ENCODE measurements at places on chromosomes 6 and 20.

- no peak for DNase-seq
Measured at GRCh38 chr6:34718976-34719375, 22.4 kb upstream of the ILRUN start.

GRCh38 chr6:10662742-10663141 is 31.7 kb downstream of the C6orf52 start:
- DNase-seq = no peak

- no peak for DNase-seq
Measured at GRCh38 chr20:64228751-64229506, 26.6 kb upstream of the PCMTD2 start.

DNA sequence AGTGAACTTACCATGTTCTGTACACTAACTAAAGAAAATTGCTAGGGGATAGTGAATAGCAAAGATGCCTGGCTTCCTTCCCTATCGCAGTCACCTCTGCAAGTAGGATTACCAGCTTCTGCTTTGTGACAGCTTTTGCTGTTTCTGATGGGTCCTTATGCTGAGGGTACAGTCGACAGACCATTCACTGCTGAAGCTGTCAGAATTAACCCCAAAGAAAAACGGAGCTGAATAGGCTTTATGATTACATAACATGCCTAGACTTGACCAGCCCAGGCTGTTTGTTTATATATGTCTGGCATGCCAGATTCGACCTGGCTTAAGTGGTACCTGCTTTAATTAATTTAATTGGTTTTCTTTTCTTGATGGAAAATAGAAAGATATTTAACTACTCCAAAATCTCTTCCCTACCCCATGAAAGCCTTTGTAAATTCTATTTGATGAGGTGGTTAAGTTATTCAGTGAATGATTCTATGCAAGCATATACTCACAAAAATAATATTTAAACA is 21.7 kb upstream of the PRELID3B start:
- no peak for DNase-seq

- DNase-seq = no peak
Measured at GRCh38 chr6:18268066-18268465, 3.7 kb upstream of the DEK start.

GRCh38 chr20:38809942-38810341 is 4.4 kb downstream of the PPP1R16B start:
- no peak for DNase-seq

- DNase-seq = no peak
Measured at GRCh38 chr6:90387383-90387775, 90.7 kb upstream of the BACH2 start.

DNA sequence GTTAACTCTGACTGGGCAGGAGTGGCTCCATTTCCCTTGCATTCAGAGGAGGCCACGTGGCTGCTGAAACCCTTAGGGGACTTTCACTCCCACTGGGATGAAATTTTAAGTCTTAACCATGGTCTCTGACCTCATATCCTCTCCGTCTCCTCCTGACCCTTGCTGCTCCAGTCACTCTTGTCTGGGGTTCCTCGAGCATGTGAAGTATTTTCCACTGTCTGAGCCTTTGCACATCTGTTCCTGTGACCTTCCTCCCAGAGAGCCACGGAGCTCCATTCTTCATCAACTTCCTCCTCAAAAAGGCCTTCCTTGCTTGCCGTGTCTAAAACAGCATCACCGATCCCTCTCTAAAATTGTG is 153.0 kb upstream of the UST start:
- DNase-seq = no peak

- DNase-seq = peak; percentile 69
Measured at GRCh38 chr6:34810936-34811632, 19.2 kb downstream of the BLTP3A start.

DNA sequence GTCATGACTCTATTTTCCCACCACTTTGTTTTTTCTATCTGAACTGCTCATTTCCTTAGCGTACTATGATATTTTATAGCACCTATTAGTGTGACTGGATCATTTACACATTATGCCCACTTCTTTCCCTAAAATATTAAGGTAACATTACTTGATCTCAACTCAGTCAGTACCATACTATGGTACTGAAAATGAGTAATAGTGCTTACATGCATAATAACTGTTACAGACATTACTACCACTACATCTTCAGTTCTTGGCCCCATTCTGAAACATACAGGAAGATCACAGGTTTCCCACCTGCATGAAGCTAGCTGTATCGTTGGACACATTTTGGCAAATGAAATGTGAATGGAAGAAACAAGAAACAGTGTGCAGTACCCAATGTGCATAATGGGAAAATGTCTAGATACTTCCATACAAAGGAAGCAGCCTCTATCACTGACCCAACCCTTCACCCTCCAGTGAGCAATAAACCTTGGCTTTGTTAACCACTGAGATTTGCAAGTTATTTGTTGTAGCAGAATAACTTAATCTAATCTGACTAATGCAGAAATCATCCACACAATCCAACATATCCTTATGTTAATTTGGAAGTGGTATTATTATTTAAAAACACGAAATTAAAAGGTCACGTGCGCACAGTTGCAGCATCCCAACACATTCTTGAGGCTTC is 108.6 kb upstream of the DOK5 start:
- no peak for DNase-seq

DNA sequence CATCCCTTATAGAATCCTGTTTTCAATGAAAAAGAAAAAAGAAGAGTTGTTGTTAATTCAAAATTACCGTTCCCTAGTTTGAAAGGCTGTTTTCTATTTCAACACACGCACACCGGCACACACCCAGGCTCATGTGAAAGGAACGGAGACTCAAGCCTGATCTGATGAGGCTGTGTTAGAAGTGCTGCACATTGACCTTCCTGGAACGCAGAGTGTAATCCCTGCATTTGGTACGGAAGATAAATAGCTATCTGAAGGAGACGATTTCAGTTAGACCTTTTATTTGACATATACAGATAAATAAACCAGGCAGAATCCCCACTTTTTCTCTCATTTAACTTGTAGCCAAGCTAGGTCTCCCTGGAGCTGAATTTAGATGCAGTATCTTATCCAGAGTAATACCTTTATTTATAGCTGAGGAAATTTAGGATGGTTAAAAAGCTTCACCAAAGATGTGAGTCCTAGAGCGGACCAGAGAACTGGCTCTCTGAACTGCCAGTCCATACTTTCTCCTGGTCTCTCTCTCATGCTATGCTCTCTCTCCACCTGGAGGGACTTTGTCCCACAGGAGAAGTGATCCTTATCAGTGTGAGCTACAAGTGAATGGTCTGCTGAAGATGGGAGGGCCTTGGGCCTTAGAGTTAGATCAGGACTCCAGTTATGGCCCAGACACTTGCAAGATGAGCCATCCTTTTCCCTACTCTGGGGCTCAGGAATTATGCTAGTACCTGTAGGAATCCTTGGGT is 30.6 kb downstream of the MAP3K4 start:
- no peak for DNase-seq

DNA sequence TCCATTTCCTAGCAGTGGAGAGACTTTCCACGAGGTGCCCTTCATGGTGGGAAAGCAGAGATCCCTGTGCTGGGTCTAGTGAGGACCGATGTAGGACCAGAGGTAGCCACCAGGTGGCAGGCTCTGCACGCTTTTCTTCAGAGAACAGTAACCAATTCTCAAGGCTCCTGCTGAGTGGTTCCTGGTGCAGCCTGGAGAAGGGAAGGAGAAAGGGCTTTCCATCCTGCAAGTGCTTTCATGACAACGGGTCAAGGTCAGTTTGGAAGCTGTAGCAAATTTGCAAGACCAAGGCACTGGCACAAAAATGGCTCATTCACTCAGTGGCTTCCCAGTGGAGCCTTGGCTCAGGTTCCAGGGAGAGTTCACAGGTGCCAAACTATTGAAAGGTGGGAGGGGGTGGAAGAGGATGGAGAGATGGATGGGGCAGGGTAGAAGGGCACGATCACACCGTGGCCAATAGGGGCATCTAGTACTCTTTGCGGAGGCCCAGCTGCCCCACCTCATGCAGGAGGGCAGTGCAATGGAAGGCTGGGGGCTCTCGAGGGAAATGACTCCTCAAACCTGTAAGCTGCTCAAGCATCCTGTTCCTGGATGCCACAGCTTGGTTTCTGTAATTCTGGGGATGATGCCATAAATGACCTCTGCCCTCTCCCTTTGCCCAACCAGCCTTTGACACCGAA is 25.5 kb upstream of the KCNK16 start:
- DNase-seq = peak; percentile 77

- peak; percentile 88 for DNase-seq
Measured at GRCh38 chr6:18823782-18824386, 436.7 kb downstream of the RNF144B start.

GRCh38 chr6:26514984-26515383 is 14.9 kb downstream of the BTN1A1 start:
- no peak for DNase-seq

GRCh38 chr6:38982470-38982869 is 66.1 kb upstream of the GLP1R start:
- no peak for DNase-seq

DNA sequence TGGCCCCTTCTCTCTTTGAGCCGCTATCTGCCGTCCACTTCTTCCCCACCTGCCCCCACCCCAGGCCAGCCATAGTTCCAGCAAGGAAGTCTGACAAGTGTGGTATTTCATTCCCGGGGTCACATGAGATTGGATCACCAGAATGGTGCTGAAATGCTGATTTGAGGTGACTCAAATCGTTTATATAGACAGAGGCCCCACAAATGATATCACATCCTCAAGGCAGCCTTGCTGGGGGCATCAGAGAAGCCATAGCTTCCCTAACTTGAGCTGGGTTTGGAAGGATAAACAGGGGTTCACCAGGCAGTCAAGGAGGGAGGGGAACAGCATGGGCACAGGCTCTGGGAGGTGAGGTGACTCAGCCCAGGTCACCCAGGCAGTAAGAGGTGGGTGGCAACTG is 9.9 kb downstream of the SDCBP2 start:
- DNase-seq = no peak

DNA sequence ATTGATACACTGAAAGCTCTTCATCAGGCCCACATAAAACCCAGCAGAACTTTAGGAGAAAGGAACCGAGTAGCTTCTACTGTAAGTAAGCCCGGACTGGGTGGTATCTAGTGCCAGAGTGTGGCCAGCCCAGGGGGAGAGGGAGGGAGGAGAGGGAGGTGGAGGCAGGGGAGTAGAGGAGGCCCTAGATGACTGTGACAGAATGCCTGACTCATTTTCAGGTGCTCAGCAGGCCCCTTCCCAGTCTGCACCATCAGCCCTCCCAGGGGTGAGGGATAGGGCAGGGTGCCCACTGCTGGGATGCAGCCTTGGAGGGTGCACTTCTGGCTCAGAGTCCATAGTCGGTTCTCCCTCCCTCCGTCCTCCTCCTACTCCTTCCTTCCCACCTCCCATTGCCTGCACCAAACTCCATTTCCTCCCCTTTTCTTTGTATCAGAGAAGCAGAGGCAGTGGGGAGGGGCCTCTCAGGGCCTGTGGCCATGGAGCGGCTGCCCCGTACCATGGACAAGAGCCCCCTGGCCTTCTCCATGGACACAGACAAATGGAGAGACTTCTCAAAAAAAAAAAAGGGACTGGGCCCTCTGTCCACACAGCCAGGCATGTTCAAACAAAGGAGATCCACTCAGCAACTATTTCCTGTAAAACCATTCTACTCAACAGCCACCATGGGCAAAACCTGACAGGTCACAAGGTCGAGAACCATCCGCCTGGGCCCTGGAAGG is 184.9 kb upstream of the SNX9 start:
- no peak for DNase-seq

DNA sequence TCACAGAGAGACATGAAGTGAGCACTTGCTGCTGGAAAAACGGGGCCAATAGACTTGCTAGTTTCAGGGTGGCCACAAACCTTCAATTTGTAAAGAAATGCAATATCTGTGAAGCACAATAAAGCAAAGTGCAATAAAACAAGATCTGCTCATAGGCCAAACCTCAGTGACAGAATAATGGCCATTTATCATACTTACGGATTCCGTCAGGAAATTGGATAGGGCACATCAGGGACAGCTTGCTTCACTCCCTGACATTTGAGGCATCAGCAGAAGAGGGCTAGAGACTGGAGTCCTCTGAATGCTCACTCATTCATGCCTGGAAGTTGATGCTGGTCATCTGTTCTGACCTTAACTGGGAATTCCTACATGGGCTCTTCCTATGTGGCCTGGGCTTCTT is 165.5 kb upstream of the OPRM1 start:
- DNase-seq = no peak

GRCh38 chr6:30361661-30362060 is 16.7 kb downstream of the RPP21 start:
- DNase-seq = no peak

- DNase-seq = peak; percentile 86
Measured at GRCh38 chr6:47288267-47289090, 21.2 kb downstream of the TNFRSF21 start.

- DNase-seq = no peak
Measured at GRCh38 chr6:142476452-142476851, 174.6 kb downstream of the ADGRG6 start.

DNA sequence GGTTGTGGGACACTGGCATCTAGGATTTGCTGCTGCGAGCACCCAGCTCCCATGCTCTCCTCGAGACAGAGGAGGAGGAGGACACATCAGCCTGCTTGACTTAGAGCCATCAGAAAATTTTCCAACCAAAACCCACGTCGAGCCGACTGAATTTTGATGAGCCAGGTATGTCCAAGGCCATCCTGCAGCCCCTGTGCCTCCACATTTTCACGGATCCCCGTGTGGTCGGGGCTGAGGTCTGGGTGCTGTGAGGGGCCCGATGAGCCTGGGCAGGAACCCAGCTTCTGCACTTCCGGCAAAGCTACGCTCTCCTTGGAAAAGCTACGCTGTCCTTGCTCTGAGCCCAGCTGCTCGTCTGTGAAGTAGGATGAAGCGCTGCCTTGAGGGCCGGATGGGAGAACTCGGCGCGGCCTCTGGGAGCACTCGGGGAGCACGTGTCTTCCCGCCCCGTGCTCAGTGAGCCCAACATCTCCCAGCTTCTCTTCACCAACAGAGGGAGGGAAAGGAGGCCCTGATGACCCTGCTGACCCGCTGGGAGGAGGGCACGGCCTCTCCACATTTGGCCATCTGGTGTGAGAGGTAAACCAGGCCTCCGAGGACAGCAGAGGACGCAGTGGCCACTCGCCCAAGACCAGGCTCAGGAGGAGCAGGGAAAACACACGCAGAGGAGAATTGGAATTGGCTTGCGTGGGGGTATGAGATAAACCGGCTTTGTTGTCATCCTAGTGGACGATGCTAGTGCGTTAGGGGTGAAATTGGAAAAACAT is 33.9 kb downstream of the PSMG4 start:
- no peak for DNase-seq

DNA sequence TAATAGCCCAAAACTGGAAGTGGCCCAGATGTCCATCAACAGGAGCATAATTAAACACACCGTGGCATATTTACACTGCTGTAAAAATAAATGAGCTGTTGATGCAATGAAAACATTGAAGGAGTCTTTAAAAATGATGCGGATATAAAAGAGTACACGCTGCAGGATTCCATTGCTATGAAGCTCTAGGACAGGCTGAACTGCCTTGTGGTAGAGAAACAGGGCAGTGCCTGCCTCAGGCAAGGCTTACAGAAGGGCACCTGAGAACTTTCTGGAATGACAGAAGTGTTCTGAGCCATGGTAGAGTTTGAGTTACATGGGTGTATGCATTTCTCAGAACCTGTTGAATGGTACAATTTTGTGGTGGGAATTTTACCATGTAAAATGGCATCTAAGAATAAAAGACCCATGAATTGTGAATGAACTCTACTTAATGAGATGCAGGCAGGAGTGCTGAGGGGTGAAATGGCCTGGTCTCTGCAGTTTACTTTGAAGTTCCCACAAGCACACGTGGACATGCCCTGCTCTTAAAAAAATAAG is 45.3 kb upstream of the RIN2 start:
- DNase-seq = no peak

- DNase-seq = peak; percentile 10
Measured at GRCh38 chr6:45619994-45620471, 242.3 kb upstream of the SUPT3H start.
